ENCODE measurements at places on chromosomes 7 and 10.

DNA sequence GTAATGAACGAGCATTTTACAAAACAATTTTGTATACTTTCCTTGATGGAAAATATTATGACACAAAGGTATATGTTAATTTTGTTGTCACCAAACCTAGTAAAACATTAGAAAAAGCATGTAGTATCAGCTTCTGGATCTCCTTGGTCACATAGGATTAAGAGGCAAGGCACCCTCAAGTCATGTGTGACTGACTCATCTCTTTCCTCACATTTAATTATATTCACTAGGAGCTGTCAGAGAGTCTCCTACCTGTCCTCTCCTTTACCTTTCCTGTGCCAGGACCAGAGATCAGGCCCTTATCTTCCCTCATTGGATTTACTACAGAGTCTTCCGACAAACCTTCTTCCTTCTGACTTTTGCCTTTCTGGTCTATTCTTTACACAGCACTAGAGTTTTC, 111.3 kb upstream of the RPA3 start:
- no peak for DNase-seq

GRCh38 chr10:76645341-76645740, 992.3 kb downstream of the KCNMA1 start:
- DNase-seq, result no peak

GRCh38 chr10:98425511-98426352, 10.8 kb upstream of the PYROXD2 start:
- no peak for DNase-seq

DNA sequence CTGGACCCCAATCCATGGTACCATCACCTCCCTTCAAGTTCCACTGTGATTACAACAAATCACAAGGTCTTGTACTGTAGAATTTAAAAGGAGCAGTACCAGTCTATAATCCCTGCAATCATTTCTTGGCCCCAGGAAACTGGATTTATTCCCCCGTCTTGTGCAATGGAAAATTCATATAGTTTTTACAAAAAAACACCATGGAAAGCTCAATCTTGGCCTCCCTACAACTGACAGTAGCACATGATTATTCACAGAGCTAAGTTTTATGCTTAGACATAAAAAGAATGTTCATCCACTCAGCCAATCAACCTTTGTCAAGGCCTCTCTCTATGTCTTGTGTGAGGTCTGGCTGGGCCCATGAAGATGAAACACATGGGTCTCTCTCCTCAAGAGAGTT, 10.2 kb downstream of the DGKI start:
- DNase-seq, result no peak

DNA sequence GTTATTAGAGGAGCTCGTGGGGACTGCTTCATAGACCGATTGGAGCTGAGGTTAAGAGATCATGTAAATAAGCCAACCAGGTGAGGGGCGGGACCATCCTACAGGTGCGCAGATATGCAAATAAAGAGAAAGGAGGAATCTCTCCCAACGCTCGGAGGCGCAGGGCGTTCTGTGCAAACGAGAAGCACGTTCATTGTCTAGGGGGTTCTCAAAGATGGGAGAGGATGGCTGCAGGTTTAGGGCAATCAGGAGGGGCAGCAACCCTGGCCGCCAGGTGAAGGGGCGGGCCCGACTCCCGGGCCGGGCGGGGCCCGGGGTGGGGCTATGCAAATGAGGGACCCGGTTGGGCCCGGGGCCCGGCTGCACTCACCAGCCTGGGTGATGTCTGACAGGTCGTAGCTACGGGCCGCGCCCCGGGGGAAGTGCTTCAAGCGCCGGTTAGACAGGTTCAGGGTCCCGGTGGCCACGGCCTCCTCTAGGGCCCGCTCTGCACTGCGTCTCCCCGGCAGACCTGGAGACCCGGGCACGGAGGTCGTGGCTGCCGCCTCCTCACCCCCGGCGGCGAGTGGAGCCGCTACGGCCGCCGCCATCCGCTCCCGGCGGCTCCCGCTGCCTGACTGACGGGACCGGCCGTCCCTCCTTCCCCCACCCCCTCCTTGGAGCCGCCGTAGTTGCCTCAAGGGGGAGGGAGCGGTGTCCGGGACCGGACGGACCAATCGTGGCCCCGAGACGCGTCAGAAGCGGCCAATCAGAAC, at the start of gene LRCH4:
LRCH4 (minus strand) TSS at position 619 of the 755 bp plus-strand sequence; CDS start at position 590, 29 bp downstream.
- DNase-seq, result peak; percentile 31

All from stimulated activated CD8-positive, alpha-beta memory T cell treated with anti-CD3 and anti-CD28 coated beads, Interleukin-12 subunit alpha, Interleukin-12 subunit beta, amount 100 ng/mL, for 1 hour (primary cell).